Central memory CD4-positive, alpha-beta T cell (primary cell): ENCODE measurements at places on chromosomes 12 and 14.

DNA sequence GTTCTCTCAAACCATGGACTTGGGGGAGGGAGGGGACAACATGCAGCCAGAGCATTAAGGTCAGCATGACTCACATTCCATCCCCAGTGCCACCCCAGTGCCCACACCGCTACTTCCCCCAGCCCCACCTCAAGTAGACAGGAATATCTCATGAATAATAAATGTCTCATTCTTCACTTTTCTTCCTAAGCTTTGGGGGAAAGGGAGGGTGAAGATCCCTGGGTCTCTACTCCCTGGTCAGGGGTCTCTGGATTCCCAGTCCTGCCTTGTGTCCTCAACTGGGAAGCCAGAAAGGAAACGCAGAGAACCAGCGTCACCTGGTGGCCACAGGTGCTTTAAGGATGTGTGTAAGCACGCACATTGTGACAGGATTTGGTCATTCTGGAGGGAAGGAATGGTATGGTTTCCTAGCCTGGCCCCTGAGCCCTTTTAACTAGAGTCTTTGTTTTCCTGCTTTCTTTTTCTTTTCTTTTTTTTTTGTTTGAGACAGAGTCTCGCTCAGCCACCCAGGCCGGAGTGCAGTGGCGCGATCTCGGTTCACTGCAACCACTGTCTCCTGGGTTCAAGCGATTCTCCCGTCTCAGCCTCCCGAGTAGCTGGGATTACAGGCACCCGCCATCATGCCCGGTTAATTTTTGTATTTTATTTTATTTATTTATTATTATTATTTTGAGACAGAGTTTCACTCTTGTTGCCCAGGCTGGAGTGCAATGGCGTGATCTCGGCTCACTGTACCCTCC is 3.4 kb downstream of the GPR84 start:
- no peak for DNase-seq

DNA sequence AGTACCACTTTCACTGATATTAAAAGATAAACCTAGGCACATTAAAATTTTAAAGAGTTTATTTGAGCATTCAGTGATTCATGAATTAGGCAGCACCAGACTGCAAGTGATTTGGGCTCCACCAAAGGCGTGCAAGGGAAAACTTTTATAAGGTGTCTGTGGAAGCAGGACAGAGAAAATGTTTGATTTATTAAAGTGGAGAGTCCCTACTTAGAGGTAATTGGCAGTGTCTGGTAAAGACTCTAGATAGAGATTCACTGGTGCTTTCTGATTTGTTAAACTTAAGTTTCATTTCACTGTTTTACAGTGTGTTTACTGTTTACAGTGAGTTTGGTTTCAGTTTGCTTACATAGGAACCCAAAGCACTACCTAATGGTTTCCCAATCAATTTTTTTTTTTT is 72.8 kb downstream of the ANKS1B start:
- DNase-seq = no peak

DNA sequence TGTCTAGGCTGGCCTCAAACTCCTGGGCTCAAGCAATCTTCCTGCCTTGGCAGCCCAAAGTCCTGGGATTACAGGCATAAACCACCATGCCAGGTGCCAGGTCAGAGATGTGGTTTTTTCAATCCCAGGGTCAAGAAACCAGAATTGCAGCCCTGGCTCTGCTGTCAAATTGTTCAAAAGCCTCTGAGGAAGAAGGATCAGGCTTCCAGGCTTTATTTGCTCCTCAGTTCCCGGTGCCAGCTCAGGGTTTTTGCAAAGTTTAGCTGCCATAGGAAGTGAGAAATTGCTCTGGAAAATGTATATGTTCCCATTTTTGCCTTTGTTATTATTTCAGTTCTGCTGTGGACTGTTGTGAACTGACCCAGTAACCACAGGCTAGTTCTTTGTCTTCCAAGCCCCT is 28.7 kb downstream of the WNT5B start:
- DNase-seq = no peak

DNA sequence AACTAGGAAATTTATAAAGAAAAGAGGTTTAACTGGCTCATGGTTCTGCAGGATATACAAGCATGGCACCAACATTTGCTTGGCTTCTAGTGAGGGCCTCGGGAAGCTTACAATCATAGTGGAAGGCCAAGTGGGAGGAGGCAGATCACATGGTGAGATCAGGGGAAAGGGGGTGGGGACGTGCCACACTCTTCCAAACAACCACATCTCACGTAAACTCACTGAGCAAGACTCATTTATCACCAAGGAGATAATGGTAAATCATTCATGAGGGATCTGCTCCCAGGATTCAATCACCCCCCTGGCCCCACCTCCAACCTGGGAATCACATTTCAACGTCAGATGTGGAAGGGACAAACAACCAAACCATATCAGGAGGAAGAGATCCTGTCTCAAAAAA is 35.8 kb downstream of the NUMB start:
- DNase-seq = no peak

DNA sequence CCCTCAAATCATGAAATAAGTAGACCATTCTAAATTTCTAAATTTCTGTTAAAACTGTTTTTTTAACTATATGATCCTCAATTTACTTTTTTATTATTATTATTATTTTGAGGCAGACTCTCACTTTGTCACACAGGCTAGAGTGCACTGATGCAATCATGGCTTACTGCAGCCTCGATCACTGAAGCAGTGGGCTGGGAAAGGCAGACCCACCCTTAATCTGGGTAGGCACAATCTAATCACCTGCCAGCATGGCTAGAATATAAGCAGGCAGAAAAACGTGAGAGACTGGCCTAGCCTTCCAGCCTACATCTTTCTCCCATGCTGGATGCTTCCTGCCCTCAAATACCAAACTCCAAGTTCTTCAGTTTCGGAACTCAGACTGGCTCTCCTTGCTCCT is 2.3 kb downstream of the ERO1A start:
- no peak for DNase-seq

GRCh38 chr12:51374361-51374760 is 16.8 kb downstream of the GALNT6 start:
- DNase-seq = no peak

DNA sequence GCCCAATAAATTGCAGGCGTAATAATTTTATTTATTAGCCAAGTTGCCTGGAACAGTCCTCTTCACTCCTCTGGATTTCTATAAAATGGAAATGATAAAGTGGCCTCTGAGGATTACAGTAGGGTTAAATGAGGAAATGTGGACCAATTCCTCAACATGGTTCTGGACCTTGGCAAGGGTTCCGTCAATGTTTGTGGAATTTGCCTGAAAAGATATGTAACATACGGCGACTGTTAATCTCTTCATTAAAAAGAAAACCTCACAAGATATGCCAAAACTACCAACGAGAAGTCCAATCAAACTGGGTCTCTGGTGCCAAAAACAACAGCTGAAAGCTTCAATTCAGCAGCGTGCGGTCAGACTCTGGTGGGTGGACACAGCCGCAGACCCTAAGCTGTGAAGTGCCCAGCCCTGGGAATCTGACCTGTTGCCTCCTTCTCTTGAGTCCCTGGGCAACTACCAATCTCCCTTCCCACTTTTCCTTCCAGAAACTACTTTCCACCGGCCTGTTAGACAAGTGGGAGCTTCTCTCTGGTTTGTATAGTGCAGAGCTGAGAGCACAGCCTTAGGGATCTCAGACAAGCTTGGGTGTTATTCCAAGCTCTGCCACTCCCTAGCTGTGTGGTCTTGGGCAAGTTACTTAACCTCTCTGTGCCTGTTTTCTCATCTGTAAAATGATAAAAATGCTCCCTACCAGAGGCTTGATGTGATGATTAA is 190.5 kb upstream of the GSC start:
- DNase-seq = no peak

GRCh38 chr12:9364224-9365176 is 156.3 kb upstream of the PZP start:
- DNase-seq = peak; percentile 10

GRCh38 chr12:32115404-32116104 is 8.9 kb downstream of the BICD1 start:
- no peak for DNase-seq

DNA sequence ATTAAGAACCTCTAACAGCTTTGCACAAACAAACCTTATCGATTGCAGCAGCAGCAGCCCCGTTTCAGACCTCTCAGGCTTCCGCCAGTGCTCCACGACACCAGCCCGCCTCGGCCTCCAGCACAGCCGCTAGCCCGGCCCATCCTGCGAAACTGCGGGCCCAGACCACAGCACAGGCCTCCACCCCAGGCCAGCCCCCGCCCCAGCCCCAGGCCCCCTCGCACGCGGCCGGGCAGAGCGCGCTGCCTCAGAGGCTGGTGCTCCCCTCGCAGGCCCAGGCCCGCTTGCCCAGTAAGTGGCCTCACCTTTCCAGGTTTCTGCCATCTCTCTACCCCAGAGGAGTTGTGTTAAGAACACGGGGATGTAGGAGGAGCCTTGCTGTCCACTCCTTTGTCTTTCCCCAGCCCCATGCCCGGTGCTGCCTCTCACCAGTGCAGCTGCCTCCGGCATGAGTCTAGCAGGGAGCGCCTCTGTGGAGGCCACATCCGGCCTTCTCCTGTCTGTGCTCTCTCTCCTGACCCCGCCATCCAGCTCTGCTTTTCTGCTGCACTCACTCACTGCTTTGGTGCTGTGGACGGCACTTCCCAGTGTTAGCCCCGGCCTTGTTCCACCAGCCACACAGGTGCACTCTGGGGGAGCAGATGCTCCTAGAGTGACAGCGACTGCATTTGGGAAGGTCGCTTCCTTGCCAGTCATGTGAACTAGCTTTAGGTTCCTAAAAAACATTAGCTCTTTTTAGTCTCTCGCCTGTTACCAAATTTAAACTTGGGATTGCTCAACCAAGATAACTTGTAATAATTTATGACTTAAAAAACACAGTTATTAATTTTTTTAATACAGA is 71.5 kb downstream of the EP400 start:
- no peak for DNase-seq

GRCh38 chr12:26319511-26319910 is 124.1 kb downstream of the SSPN start:
- DNase-seq = no peak

DNA sequence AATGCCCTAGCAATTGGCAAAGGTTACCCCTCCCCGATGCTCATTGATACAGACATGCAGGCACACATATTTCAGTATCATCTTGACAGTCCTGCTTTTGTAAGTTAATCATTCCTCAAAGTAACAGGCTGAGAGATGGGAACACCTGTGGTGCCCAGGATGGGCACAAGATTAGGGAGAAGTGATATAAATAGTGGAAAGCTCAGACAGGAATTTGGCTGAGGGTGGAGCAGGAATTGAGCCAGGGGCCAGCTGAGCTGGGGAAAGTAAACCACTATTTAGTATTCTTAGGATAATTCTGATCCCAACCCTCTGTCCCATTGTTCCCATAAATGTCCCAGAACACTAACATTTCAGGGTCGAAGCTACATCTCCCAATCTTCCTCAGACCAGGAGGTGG is 38.3 kb downstream of the DAO start:
- no peak for DNase-seq

DNA sequence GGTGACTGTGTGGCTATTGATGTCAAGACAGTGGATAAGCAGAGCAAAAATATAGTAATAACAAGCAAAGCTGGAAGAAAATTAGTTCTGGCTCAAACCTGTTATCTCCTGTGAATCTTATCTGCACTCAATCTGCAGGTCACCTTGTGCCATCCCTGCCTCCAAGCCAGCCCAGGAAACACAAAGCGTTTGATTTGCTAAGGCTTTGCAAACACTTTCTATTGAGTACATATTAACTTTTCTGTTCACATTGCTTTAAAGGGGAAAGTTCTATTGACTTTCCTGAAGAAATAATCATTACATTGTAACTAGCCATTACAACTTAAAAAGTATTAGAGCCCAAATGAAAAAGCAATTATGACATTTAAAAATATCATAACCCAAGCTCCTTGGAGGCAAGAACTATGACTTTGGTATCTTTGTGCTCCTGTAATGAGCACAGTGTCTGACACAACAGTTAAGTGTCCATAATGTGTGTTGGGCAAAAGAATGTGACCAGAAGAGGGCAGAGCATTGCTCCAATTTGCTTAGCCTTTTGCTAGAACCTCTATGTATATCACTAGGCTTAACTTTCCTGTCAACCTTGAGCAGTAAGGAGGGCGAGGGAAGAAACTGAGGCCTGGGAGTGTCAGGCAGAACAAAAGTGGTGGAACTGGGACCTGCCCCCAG is 24.7 kb downstream of the SERPINA3 start:
- DNase-seq = no peak

DNA sequence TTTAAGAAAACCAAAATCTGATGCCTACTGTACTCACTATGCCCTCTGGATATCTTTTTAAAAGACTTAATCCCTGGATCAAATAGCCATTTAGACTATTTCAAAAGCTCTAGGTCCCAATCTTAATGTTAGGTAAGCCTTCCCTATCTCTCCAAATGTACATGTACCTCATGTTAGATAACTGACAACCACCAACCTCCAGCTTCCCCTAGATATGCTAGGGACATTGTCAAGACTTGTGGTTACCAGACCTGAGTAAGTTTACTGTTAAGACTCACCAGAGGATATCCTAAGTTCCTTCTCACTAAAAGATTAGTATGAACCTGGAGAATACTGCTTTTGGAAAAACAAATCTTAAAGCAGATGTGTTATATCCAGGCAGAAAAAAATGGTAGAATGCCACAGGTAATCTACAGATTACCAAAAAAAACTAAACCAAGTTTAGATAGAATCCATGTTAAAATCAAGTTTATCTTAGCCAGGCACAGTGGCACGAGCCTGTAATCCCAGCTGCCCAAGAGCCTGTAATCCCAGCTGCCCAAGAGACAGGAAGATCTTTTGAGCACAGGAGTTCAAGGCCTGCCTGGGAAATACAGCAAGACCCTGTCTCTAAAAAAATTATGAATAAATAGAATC is 9.7 kb downstream of the NAP1L1 start:
- no peak for DNase-seq

- DNase-seq = no peak
These were observed 147.9 kb upstream of the E2F7 start for GRCh38 chr12:77213319-77213718.

GRCh38 chr12:113466454-113467141 is 5.1 kb downstream of the LHX5 start:
- no peak for DNase-seq

DNA sequence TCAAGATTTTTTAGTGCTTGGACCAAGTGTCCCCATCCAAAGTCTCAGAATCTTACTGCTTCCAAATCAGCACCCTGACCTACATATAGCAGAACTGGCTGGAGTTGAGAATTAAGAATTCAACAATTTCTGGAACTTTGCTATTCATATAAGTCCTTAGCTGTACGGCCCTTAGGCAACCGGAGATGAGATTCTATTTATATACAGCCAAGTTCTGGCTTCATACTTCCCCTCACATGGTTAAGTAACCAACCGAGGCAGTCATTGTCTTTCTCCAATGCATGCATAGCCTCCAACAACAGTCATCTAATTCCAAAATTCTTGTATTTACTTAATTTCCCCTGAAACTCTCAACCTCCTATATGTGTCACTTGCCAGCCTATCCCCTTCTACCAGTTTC is 76.6 kb downstream of the SINHCAF start:
- no peak for DNase-seq
